ENCODE measurements at places on chromosomes 2 and 18.

- no peak for DNase-seq
These were observed 682 bp upstream of the SCLY start for GRCh38 chr2:238060096-238060541.

- no peak for DNase-seq
These were observed 164.3 kb downstream of the TRABD2A start for GRCh38 chr2:84716564-84716963.

- DNase-seq, result no peak
These were observed 181.9 kb downstream of the MEMO1 start for GRCh38 chr2:31828891-31829290.

DNA sequence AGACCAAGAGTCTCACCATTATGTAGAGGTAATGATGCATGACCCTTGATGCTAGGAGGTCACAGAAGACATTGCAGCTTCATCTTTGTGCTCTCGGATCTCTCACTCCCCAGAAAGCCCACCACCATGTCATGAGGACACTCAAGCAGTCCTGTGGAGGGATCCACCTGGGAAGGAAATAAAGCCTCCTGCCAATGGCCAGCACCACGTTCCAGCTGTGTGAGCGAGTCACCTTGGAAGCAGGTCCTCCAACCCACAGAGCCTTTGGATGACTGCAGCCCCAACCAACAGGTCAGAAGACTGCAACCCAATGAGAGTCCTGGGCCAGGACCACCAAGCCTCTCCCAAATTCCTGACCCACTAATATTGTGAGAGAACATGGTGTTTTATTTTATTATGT is 38.4 kb downstream of the CYP26B1 start:
- no peak for DNase-seq

- DNase-seq, result no peak
These were observed 99.2 kb downstream of the POLR1A start for GRCh38 chr2:86006524-86006923.

GRCh38 chr2:181357979-181358378 is 99.2 kb upstream of the ITGA4 start:
- no peak for DNase-seq

DNA sequence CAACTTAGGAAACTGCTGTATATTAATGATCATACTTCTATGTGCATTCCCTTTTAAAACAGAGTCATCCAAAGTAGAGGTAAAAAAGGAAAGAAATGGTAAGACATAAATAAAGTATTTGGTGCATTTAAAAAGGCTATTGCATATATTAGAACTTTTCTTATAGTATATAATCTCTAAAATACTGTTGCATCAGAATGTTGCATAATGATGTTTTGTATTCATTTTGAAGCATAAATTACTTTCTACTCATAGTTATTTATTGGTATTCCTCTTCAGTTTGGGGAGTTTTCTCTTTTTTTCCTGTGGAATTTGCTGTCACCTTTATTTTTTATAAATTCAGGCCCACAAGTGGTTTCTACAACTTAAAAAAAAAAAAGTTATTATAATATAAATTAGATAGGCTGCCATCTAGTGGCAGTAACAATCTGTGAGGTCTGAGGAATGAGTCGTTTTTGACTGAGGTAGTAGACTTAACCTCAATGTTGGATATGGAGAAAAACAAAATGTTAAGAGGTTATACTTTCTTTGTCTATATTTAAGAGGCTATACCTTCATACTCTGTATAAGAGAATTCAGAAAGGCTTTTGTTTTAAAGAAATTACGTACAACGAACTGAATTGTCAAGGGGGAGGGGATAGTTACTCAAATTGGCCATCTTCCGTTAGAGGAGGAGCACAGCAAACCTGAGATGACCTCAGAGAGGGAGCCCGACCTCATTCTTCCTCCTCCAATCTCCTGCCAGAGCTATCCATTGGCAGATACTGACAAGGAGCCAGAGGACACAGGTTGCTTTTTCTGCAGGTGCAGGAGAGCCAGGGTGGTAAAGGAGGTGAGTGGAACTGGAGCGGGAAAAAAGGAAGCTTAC is 23.8 kb downstream of the ANKAR start:
- DNase-seq, result no peak

GRCh38 chr2:106561803-106562202 is 74.6 kb downstream of the CD8B2 start:
- no peak for DNase-seq

GRCh38 chr2:64453770-64454385 is at the start of gene LGALSL:
Gene LGALSL (plus strand): TSS chr2:64454162. CDS start chr2:64454546, 384 bp downstream.
- DNase-seq, result no peak

DNA sequence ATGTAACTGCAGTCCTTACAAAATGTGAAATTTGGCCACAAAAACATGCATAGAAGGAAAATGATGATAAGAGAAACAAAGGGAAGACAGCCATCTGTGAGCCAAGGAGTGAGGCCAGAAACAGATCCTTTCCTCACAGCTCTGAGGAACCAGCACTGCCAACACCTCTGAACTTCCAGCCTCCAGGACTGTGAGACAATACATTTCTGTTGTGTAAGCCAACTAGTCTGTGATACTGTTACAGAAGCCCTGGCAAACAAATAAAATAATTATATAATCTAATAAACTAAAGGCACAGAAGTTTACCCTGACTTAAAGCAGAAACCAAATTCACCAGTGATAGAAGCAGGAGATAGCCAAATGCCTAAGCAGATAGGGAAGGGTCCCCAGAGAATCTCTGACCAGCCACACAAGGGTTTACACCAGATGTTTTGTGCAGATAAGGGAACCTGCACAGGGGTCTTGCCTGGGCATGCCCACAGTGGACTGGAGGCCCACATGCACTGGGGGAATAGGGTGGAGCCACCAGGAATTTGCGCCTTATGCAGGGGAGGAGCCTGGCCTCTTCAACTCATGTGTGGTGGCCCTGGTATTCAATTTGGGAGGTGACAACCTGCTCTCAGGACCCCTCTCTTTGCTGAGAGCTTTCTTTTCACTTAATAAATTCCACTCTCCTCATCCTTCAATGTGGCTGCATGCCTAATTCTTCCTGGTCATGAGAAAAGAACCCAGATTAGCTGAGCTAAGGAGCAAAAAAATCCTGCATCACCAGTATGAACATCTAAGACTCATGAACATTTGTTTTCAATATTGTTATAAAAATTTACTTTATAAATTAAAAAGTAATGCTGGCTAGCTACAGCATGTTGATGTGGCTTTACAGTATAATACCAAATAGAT is 3.8 kb upstream of the GCC2 start:
- DNase-seq, result no peak

GRCh38 chr2:172462373-172462848 is 35.0 kb downstream of the ITGA6 start:
- DNase-seq, result no peak

DNA sequence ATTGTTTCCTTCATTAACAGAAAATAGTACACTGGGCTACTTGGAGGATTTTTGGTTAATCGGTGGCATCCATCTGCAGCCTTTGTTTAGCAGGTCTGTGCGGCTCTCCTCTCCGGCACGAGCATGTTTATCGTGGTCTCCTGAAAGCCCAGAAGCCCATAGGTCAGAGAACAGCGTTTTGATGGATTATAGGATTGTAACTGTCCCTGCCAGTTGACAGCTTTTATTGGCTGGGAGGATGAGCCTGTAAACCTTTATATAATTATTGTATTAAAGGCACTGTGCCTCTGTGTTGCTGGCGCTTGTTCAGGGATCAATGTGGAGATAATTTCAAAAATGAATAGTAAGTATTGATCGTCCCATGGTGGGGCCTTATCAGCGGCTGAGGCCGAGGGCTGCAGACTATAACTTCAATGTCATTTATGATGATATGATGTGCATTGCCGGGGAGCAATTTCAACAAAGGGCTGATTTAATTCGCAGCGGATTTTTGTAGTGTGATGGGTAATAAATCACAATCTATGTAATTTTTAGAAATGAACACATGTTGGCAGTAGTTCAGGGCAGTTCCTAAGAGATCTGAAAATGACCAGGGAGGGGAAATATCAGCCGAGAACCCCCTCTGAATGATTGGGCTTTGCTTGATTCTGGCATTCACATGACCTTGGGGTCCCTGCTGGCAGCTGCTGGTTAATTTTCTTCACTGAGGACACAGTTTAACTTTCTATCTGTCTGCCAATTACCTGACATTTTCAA is 736.1 kb downstream of the GALR1 start:
- DNase-seq, result no peak

DNA sequence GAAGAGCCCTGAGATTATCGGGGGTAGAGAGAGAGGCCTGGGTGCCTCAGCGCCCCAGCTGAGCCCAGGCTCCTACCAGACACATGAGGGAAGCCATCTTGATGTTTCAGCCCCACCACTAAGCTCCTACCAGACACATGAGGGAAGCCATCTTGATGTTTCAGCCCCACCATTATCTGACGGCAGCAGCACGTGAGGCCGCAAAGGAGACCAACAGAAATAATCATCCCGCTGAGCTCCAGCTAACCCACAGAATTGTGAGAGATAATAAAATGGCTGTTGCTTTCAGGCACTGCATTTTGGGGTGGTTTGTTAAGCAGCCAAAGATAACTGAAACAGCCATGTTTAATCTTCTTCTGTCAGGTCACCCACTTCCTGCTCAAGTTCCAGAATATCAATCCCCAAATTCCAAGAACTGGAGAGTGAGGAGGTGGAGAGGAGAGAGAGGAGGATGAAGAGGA is 29.3 kb upstream of the SOS1 start:
- DNase-seq, result no peak

- no peak for DNase-seq
These were observed 153.0 kb upstream of the ID2 start for GRCh38 chr2:8528863-8529262.

- no peak for DNase-seq
These were observed 68.6 kb downstream of the PLEKHM3 start for GRCh38 chr2:207956771-207957170.

GRCh38 chr2:158712791-158713522 is 82.2 kb upstream of the DAPL1 start:
- no peak for DNase-seq

DNA sequence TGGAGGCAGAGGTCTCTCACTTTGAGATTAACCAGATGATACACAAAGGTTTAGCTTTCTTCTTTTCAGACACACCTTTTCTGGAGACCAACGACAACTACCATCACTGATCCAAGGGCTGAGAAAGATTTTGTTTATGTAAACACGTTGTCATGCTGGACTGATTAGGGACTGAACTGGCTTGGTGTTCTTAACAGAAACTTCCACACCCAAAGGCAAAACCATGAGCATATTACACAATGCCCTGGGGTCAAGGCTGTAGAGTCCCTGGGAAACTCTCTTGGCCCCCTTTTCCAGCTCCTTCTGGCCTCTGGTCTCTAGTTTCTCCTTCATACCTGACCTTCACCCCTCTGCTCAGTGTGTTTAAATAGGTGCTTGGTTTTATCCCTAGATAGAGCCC is 447.0 kb upstream of the TCF4 start:
- no peak for DNase-seq

GRCh38 chr2:41968182-41968578 is 79.6 kb upstream of the PKDCC start:
- no peak for DNase-seq

DNA sequence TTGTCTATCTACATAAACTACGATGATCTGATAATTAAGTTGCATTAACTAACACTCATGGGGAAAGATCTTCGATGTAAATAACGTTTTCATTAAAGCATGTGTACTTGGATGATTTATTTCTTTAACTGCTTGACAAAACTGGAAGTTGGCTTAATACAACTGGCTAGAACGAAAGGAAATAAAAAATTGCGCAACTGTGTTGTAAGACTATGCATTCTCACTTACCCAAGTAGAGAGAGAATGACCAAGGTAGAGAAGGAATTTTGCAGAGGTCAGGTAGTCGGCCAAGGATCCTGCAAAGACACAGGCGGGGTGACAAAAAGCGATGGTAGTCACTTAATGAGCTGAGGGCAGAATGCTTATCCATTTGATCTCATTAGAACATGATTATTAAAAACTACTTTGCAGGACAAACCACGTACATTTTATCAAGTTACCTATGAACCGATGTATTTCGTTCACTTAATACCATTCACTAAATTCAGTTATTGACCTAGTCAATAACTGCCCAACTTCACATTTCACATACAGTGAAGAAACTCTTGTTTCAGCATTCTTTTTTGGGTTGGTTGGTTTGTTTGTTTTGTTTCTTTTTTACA is 900 bp downstream of the SLC40A1 start:
- no peak for DNase-seq

DNA sequence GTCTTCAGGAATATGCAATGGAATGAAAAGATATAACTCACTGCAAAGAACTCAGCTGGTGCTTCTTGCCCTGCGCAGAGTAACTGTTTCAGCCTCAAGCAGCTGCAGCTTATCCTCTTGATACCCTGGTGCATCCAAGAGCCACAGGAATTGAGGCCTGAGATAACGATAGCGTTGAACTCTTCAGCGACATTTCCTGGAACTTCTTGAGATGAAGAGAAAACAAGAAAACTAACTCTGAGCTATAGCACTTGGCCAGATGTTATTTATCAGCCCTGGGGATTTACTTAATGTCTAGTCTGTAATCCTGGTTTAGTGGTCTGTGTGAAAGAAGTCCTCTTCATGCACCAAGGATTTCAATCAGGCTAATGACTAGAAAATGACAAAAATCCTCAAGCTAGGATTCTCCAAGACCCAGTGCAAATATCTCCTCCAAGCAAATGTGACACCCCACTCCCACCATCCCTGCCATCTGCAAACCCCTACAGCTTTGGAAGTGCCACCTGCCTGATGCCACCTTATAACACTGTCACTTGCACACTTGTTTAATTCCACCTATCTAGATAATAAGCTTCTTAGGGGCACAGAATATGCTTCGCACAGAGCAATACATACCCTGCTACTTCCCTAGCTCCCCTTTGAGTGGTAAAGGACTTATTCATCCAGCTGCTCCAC is 40.6 kb downstream of the EHD3 start:
- DNase-seq, result no peak

GRCh38 chr2:18527326-18527725 is 33.1 kb downstream of the RDH14 start:
- no peak for DNase-seq

GRCh38 chr2:44821500-44821899 is 120.0 kb upstream of the SIX3 start:
- no peak for DNase-seq

GRCh38 chr2:61262699-61263098 is 100.7 kb downstream of the C2orf74 start:
- no peak for DNase-seq

- DNase-seq, result no peak
These were observed 37.1 kb downstream of the NHEJ1 start for GRCh38 chr2:219123356-219124135.

DNA sequence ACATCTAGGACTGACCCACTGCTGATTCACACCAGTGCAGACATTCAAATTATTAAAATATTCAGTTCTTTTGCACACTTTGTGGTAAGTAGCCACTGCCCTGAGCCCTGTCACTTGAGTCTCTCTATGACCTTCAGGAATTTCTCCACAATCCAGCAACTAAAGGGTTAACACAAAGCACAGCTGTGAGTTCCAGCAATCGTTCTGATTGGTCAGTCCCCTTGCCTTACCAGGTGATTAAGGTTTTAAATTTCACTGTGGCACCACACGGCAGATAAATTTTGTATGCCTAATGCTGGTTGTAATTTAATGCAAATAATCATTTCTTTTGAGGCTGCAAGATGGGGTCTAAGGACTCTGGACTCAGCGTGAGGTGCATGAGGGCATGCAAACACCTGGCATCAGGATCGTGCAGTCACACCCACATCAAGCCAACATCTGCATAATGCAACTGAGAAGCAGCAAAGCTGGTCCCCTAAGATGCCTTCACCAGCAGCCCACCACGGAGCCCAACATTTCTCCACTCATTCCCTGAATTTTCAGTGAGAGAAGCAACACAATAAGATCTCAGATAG is 36.6 kb downstream of the SLC14A1 start:
- DNase-seq, result no peak

GRCh38 chr2:200578778-200579177 is 7.0 kb upstream of the AOX1 start:
- DNase-seq, result no peak

- DNase-seq, result no peak
These were observed 506.1 kb upstream of the FAM98A start for GRCh38 chr2:34105006-34105767.

Data from NCI-H1092 (cell line).